ENCODE measurements at places on chromosomes 13 and 19. TPM values are rescaled to one million over a fixed set of nuclear protein-coding genes. Genes with fewer than 3 reads are reported as not detected.

DNA sequence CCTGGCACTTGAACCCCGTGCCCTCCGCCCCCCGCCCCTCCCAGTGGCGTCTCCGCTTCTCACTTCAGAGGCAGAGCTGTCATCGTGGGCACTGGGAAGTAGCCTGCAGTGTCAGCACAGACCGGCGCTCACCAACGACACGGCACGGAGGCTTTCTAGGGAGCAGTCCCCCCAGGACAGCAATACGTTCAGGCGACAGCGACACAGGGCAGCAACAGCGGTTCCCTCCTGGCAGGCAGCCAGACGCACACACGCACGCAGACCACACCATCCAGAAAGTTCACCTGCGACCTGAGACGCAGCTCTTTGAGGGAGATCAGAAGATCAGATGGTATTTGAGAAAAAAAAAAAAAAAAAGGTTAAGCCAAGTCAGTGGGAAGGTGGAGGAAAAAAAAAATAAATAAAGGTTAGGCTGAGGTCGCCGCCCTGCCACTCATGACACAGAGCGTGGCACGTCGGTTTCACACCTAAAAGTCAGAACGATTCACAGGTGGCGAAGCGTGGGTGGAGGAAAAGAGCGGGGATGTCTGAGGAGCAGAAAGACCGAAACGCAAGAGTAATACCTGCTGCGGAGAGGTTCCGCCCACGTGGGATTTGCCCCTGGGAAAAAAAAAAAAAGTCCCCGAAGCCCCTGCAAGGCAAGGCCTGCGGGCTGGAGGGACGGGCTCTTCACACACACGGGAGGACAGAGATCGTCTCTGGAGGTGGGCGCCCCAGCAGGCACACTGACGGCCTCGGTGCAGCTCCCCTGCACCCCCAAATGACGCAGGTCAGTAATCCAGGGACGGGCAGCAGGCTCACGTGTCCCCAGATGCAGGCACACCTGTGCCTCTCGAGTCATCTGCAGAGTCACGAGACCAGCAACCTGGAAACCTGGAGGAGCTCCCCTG lies 94.5 kb downstream of the GNG7 start:
- peak; percentile 93 for DNase-seq

DNA sequence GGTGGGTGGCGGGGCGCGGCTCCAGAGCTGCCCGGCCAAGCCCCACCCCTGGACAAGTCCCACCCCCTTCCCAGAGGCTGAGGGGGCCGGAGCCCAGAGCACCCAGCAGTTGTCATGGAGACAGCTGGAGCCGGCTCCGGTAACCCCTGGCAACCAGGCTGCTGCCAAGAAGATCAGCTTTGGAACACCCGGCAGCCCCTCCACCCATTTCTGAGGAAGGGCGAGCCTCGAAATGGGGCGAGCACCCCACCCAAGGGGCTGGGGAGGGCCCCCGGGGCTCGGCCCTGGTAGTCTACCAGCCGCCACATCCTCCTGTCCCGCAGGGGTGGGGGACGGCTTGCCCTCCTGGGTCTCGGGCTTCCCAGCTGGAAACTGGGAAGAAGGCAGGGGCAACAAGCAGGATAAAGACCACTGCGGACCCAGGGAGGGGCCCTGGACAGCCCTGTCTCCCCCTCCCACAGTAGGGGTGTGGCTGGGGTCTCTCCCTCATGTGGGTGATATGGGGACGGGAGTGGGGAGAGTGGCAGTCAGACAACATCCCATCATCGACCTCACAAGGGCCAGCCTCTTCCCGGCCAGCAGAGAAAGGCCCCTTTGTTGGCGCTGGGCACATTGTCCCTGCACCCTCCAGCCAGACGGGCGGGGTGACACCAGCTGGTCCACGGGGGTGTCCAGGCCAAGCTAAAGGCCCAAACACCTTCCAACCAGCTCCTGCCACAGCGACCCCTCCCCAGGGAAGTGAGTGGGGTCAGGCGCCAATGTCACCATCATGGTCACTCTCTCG lies 1.5 kb downstream of the CERS1 start:
- no peak for DNase-seq

- DNase-seq = no peak
These were observed 223.5 kb upstream of the SLC10A2 start for GRCh38 chr13:103289681-103290080.

DNA sequence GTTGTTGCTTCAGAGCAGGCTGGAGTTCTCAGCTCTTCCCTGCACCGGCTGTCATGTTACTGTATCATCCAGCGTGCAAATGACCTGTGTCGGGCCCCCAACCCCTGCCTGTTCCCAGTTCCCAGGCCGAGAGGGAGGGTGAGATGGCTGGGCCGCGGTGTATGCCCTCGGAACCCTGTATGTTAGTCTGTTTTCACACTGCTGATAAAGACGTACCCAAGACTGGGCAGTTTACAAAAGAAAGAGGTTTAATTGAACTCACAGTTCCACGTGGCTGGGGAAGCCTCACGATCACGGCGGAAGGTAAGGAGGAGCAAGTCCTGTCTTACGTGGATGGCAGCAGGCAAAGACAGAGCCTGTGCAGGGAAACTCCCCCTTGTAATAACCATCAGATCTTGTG lies 10.9 kb downstream of the TMEM255B start:
- no peak for DNase-seq

- no peak for DNase-seq
These were observed 126.1 kb upstream of the SOX1 start for GRCh38 chr13:111940892-111941291.

- no peak for DNase-seq
These were observed 26.6 kb downstream of the ZNF345 start for GRCh38 chr19:36876993-36877938.

DNA sequence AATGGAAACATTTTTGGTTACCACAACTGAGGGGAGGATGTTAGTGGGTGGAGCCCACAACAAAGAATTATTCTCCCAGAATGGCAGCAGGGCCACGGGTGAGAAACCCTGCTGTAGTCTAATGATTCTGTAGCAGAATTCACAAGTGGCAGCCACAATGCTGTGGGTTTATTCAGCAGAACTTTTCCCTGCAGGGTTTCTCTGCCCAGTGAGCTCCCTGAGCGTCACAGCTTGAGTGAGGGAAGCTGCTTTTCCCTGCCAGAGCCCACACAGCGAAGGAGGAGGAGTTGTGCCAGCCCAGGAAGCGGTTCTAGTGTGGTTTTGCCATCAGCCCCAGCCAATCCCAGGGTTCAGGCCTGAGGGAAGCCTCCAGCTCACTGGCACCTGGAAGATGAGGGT lies 4.4 kb downstream of the ATP12A start:
- DNase-seq = peak; percentile 46

DNA sequence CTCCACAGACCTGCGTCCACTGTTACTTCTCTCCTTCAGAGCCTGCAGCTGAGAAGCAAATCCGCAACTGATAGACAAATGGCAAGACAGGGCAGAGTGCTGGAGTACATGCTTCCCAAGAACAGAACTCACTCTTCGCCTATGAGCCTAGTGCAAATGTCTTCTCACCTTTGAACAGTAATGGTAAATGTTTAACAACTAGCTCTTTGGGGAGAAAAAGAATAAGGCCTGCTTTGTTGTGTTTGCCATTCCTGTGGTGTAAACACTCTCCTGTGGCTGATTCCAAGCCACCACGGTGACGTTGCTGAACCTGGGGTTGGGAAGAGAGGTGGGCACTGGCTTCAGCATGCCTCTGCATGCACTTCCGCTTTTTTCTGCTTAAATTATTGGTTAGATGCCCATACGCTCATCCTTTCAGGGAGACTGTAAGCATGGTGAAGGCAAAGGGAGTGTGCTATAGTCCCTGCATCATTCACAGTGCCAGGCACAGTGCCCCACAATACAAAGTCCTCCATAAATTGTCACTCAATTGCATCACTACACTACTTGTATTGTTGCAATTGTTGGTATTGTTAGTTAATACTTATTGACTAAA lies 28.1 kb upstream of the GTF3A start:
- DNase-seq = no peak

FPR1 gene
- total RNA-seq = not detected

GPR12 gene
- not detected for total RNA-seq

SIGLEC7 gene
- total RNA-seq = not detected
